ENCODE measurements at places on chromosomes 13 and 19. TPM values are rescaled to one million over a fixed set of nuclear protein-coding genes. Genes with fewer than 3 reads are reported as not detected.

DNA sequence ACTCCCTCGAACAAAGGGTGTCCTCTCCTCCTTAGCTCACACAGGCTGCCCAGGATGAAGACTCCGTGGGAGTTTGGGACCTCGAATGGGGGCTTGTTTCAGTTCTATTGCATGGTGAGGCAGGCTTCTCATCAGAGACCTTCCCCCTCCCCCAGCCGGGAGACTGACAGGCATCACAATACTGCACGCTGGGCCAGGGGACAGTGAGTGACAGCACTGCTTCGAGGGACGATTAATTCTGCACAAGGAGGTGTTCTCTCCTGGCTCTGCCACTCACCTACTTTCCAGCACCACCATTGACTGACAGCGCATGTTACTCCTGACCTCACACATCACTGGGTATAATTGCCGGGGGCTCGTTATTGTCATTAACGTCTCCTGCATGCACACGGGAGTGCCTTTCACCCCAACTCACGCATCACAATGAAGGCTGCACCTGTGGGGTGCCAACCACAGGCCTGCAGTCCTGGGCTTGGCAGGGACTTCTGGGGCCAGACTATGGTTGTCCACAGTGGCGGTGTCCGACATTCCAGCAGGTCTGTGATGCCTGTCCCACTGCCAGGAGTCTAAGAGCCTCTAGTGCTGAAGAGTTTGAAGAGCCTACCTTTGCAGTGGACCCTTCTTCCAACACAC, 412.2 kb upstream of the TSHZ3 start:
- H3K4me1 ChIP-seq: no peaks in the 10 kb centered on the region
- H3K27ac ChIP-seq: no peak overlapping the region

- H3K4me1 ChIP-seq: no peaks in the 10 kb centered on the region
- H3K27me3 ChIP-seq: no peaks in the 10 kb centered on the region
- no peaks in the 10 kb centered on the region for H3K36me3 ChIP-seq
- H3K27ac ChIP-seq: no peak overlapping the region
- DNase-seq: no peak
Measured at GRCh38 chr13:105213512-105213911, 1322.0 kb downstream of the EFNB2 start.

- no peak overlapping the region for H3K27ac ChIP-seq
- no peaks in the 10 kb centered on the region for H3K36me3 ChIP-seq
- DNase-seq: no peak
Measured at GRCh38 chr13:26628706-26629105, 71.2 kb downstream of the WASF3 start.

- DNase-seq: peak; percentile 68
- no peak overlapping the region for H3K4me3 ChIP-seq
- no peaks in the 10 kb centered on the region for H3K4me1 ChIP-seq
- H3K27ac ChIP-seq: peak overlapping the region; percentile 17
- H3K27me3 ChIP-seq: no peaks in the 10 kb centered on the region
Measured at GRCh38 chr19:17441241-17442021, 7.0 kb downstream of the TMEM221 start.

The CACNG6 gene
- not detected for total RNA-seq

- H3K4me1 ChIP-seq: peaks cover 2% of the 10 kb centered on the region
- no peak overlapping the region for H3K27ac ChIP-seq
- H3K36me3 ChIP-seq: peaks cover 41% of the 10 kb centered on the region
- H3K27me3 ChIP-seq: no peaks in the 10 kb centered on the region
- H3K4me3 ChIP-seq: no peak overlapping the region
- DNase-seq: no peak
Measured at GRCh38 chr13:48476215-48476614, 56.7 kb downstream of the RCBTB2 start.

GRCh38 chr19:13506471-13506820, at the start of gene CACNA1A:
Gene CACNA1A, minus strand, starts transcription at chr19:13506479. Its CDS starts 255 bp downstream, at chr19:13506224.
- no peak within 1 kb of the TSS for H3K27ac ChIP-seq
- H3K4me3 ChIP-seq: no peak within 1 kb of the TSS
- H3K27me3 ChIP-seq: peaks cover 54% of the 10 kb centered on the region
- no peak for DNase-seq
- H3K36me3 ChIP-seq: no peaks in the 10 kb centered on the region

GRCh38 chr19:31979949-31980670, 365.3 kb upstream of the ZNF507 start:
- no peaks in the 10 kb centered on the region for H3K4me1 ChIP-seq
- H3K4me3 ChIP-seq: no peak overlapping the region
- no peaks in the 10 kb centered on the region for H3K27me3 ChIP-seq
- no peaks in the 10 kb centered on the region for H3K36me3 ChIP-seq

GRCh38 chr13:75473468-75473867, 8.5 kb downstream of the TBC1D4 start:
- H3K27me3 ChIP-seq: peaks cover 26% of the 10 kb centered on the region
- H3K27ac ChIP-seq: no peak overlapping the region
- no peak for DNase-seq
- peaks cover 2% of the 10 kb centered on the region for H3K36me3 ChIP-seq
- no peak overlapping the region for H3K4me3 ChIP-seq

The REEP6 gene
- total RNA-seq: 1.7 TPM

The CACTIN gene
- 37.4 TPM for total RNA-seq

DNA sequence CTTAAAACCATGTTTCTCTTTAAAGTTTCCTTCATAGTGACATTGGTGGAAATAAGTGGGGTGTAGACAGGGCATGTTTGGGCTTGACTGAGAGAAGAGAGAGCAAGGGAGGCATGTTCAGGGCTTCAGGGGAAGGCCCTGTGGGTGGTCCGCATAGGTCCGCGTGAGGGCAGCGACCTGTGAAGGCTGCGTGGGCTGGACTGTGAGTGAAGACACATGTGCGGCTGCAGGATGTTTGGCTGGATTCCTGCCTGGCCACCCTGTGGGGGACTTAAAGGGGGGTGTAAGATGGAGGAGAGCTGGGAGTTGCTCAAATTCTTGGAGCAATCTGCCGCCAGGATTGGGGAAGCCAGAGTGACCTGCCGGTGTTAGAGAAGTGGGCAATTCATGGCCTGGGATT, 23.8 kb upstream of the KLF12 start:
- no peak overlapping the region for H3K4me3 ChIP-seq
- no peak for DNase-seq
- no peaks in the 10 kb centered on the region for H3K36me3 ChIP-seq
- no peaks in the 10 kb centered on the region for H3K4me1 ChIP-seq
- H3K27ac ChIP-seq: no peak overlapping the region

DNA sequence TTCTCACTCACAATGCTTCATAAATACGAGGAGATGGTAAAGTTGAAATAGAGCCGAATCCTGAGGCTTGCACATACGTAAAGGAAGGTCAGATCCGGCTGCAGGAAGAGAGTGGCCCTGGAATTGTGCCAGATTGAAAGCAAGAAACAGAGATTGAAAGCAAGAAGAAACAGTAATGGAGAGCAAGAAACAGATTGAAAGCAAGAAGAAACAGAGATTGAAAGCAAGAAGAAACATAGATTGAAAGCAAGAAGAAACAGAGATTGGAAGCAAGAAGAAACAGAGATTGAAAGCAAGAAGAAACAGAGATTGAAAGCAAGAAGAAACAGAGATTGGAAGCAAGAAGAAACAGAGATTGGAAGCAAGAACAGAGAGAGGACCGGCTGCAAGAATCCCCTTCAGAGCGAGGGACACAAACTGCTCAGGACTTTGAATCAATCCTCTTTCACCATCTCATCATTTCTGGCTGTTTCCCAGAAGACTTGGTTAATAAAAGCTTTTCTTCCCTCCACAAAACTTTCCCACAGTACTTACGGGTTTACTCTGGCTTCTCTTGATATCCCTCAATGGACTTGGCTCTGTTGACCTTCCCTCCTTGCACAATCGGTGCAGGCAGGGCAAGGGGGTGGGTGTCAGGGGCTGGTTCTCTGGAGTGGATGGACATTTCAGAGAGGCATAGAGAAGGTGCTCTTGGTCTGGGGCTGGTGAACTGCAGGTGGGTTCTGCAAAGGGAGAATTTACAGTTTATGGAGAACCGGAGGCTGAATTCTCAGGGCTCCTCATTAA, 25.5 kb downstream of the OR7A5 start:
- no peaks in the 10 kb centered on the region for H3K4me1 ChIP-seq
- DNase-seq: no peak
- H3K36me3 ChIP-seq: no peaks in the 10 kb centered on the region
- peaks cover 2% of the 10 kb centered on the region for H3K27me3 ChIP-seq

The CCDC61 gene
- 23.1 TPM for total RNA-seq

The CATSPERD gene
- total RNA-seq: not detected

The SERP2 gene
- not detected for total RNA-seq

The LYL1 gene
- total RNA-seq: 2.4 TPM

DNA sequence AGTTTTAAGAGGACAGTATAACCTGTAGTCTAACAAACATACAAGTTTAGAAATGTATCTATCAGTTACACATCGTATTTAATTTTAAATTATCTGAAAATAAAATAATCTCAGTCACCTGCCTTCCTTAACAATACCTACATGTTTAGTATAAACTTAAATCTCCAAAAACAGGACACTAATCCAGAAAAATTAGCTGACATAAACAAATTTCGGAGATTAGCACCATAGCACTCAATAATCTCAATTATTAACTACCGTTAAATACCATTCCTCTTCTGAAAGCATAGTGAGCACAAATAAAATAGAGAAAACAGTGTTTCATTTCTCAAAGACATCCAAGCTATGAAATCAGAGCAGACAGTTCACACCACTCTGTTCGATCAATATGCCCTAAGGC, 13.2 kb downstream of the MED4 start:
- H3K27ac ChIP-seq: no peak overlapping the region
- no peaks in the 10 kb centered on the region for H3K27me3 ChIP-seq
- H3K4me3 ChIP-seq: no peak overlapping the region
- H3K36me3 ChIP-seq: peaks cover 49% of the 10 kb centered on the region
- no peak for DNase-seq

DNA sequence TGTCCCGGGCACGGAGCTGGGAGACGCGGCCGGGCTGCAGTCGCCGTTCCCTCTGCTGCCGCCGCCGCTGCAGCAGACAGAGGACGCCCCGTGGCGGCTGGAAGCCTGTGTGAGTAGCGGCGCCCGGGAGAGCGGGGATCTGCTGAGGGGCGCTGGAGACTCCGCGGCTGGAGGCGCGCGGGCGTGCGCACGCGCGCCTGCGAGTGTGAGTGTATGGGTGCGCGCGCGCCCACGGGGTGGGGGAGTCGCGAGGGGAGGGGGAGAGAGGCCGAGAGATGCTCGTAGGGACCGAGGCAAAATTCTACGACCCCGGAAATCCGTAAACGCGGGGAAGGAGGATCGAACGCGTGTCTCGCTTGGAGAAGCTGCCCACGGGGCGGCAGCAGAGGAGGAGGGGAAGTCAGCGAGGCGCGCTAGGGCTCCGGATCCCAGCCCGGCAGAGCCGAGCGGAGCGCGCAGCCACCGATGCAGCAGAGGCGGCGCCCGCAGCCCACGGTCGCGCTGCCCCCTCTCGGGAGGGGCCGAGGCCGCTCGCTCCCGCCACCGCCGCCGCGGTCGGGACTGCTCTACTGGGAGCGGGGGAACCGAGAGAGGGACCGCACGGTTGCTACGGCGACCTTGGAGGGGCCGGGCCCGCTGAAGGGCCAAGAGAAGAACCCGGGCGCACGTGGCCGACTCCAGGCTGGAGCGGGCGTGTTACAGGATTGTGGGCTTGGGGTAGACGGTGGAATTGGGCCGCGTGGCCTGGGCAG, at the start of gene ENOX1:
TSS of gene ENOX1 (minus strand) at position 207 of the 752 bp plus-strand sequence.
- peak within 1 kb of the TSS; percentile 83 for H3K4me3 ChIP-seq
- H3K27me3 ChIP-seq: peaks cover 44% of the 10 kb centered on the region
- DNase-seq: peak; percentile 72
- no peaks in the 10 kb centered on the region for H3K36me3 ChIP-seq

GRCh38 chr13:91312324-91312723, 35.2 kb upstream of the MIR17HG start:
- H3K4me1 ChIP-seq: peaks cover 22% of the 10 kb centered on the region
- no peak for DNase-seq
- H3K36me3 ChIP-seq: no peaks in the 10 kb centered on the region
- no peak overlapping the region for H3K4me3 ChIP-seq
- no peak overlapping the region for H3K27ac ChIP-seq
- H3K27me3 ChIP-seq: peaks cover 14% of the 10 kb centered on the region

GRCh38 chr19:24057144-24057543, 29.8 kb upstream of the ZNF254 start:
- H3K4me3 ChIP-seq: no peak overlapping the region
- no peaks in the 10 kb centered on the region for H3K27me3 ChIP-seq
- peaks cover 55% of the 10 kb centered on the region for H3K36me3 ChIP-seq
- DNase-seq: no peak

GRCh38 chr19:12611361-12611699, 610 bp downstream of the ZNF791 start:
- peaks cover 25% of the 10 kb centered on the region for H3K4me1 ChIP-seq
- peak overlapping the region; percentile 99 for H3K27ac ChIP-seq
- no peaks in the 10 kb centered on the region for H3K27me3 ChIP-seq
- peak overlapping the region; percentile 100 for H3K4me3 ChIP-seq
- no peak for DNase-seq

DNA sequence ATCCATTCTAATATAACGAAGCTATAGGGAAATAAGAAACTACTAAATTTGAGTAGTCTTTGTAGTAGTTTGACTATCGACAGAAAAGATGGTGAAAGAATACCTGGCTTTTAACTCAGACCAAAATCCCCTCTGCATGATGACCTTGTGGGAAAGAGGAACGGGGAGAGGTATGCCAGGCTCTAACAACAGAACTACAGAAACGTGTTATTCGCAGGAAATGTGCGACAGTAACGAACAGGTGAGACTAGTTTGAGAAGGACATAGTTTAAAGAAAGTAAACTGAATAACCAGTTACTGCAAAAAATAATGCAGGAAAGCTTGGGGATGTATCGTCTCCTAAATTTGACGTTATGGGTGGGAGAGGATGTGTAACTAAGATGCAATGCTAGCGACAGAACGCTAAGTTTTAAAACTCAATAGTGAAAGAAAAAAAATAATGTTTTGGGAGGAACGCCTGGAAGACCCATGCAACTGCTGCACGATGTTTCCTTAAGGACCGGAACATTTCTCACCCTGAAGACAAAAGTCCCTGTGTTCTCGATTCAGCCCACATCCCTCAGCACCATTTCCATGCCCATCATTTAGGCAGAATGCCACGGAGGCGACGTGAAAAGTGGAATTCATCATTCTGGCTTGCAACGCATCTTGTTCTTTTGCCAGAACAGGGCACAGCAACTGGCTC, 1.6 kb upstream of the RAP2A start:
- peak; percentile 63 for DNase-seq
- H3K27ac ChIP-seq: peak overlapping the region; percentile 98
- H3K4me1 ChIP-seq: peaks cover 30% of the 10 kb centered on the region
- peaks cover 1% of the 10 kb centered on the region for H3K36me3 ChIP-seq
- peak overlapping the region; percentile 94 for H3K4me3 ChIP-seq

- H3K27me3 ChIP-seq: no peaks in the 10 kb centered on the region
- no peak overlapping the region for H3K27ac ChIP-seq
- H3K4me3 ChIP-seq: no peak overlapping the region
- DNase-seq: no peak
- no peaks in the 10 kb centered on the region for H3K36me3 ChIP-seq
Measured at GRCh38 chr13:56102641-56103040, 1038.1 kb upstream of the PRR20A start.

DNA sequence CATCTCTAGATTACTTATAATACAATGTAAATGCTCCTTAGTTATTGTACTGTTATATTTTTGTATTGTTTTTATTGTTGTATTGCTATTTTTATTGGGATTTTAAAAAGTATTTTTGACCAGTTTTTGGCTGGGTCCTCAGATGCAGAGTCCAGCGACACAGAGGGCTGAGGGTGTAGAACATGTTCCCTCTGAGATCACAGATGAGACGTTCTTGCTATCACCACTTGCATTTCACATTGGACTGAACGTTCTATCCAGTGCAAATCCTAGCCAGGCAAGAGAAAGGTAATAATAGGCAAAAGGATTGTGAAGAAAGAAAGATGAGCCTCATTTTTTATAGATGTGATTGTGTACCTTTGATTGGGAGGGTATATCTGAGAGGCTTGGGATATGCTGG, 15.0 kb downstream of the ZSCAN5A start:
- peaks cover 8% of the 10 kb centered on the region for H3K4me1 ChIP-seq
- DNase-seq: no peak
- peaks cover 17% of the 10 kb centered on the region for H3K36me3 ChIP-seq
- no peak overlapping the region for H3K4me3 ChIP-seq
- H3K27ac ChIP-seq: no peak overlapping the region

All from activated CD4-positive, alpha-beta T cell treated with anti-CD3 and anti-CD28 coated beads, Interleukin-2, amount 10 ng/mL, durations not matched to agents 24 days and 14 days (primary cell).